ENCODE measurements at places on chromosomes 12 and 14. TPM values are rescaled to one million over a fixed set of nuclear protein-coding genes. Genes with fewer than 3 reads are reported as not detected.

DNA sequence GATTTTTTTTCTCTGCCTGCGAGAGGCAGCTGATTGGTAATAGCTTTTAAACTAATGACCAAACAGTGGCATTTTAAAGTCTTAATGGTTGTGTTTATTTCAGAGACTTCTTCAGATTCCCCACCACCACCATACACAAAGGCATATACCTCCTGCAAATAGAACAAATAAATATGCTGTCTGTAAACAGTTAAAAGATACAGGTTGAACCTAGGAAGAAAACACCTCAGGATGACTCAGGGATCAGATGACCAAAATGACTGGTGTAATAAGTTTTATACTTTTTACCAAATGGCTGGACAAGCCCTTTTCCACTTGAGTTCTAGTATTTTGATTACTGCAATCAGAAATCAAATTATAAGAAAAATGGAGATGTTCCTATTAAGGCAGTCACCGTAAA is 364.1 kb downstream of the PAWR start:
- no peak overlapping the region for H3K27ac ChIP-seq
- H3K4me3 ChIP-seq = no peak overlapping the region
- H3K36me3 ChIP-seq = no peaks in the 10 kb centered on the region
- H3K27me3 ChIP-seq = no peaks in the 10 kb centered on the region
- H3K4me1 ChIP-seq = no peaks in the 10 kb centered on the region

- no peak overlapping the region for H3K4me3 ChIP-seq
- H3K36me3 ChIP-seq = no peaks in the 10 kb centered on the region
- no peak overlapping the region for H3K27ac ChIP-seq
- H3K27me3 ChIP-seq = no peaks in the 10 kb centered on the region
- no peak for DNase-seq
- H3K4me1 ChIP-seq = peaks cover 33% of the 10 kb centered on the region
These were observed 41.7 kb upstream of the RAP1B start for GRCh38 chr12:68568922-68569569.

DNA sequence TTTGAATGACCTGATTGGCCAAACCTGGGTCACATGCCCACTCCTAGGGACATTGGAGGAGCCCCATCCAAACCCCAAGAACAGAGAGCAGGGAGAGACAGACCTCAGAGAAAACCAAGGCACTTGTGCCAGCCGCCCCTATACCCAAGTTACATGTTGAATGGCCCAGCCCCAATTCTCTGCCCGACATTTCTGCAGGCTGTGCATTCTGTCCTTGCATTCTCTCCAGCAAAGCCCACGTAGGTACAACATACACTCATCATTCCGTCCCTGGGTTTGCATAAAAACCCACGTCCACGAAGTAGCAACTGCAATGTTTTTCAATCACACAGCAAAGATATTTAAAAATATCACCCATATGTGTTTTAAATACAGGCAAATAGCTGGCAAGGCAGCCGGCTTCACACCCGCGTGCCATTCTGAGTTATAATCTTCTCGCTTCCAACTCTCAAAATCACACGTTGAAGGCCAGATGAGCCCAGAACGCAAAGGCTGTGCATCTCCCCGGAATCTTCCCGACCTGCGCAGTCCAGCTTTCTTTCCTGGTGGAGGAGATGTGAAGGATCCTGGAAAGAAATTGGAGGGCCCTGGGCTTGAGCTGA is 91.7 kb upstream of the MYL2 start:
- H3K36me3 ChIP-seq = no peaks in the 10 kb centered on the region
- no peaks in the 10 kb centered on the region for H3K4me1 ChIP-seq
- no peak overlapping the region for H3K27ac ChIP-seq
- H3K4me3 ChIP-seq = no peak overlapping the region
- H3K27me3 ChIP-seq = peaks cover 10% of the 10 kb centered on the region

DNA sequence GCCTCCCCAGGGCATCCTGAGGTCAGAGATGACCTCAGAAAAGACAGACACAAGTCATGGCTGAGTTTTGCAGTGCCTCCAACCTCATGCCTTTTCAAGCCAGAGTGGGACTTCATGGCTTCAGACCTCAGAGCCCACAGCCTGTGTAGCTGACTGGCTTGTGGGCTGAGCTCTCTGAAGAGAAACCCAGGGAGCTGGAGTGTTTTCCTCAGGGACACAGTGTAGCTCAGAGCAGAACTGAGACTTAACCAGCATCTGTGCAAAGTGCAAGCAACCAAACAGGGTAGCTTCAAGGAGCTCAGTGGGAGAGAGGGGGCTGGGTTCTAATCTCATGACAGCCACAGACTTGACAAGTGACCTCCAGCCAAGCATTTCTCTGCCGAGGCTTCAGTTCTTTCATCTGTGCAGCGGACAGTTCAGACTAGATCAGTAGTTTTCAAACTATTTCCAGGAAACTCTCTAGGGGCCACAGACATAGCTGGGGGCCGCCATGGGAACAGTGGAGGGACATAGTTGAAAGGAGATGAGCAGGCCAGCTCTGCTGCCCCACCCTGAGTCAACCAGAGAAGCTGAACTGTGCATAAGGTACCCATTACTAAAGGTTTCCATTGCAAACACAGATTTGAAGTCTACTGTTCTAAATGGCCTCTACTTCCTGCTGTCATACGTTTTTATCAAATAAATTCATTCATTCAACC is 80.0 kb downstream of the LGMN start:
- no peaks in the 10 kb centered on the region for H3K27me3 ChIP-seq
- H3K4me3 ChIP-seq = no peak overlapping the region
- H3K27ac ChIP-seq = peak overlapping the region; percentile 79
- DNase-seq = no peak

GRCh38 chr12:65500091-65500900 is 221.8 kb downstream of the MSRB3 start:
- H3K36me3 ChIP-seq = no peaks in the 10 kb centered on the region
- DNase-seq = no peak
- peaks cover 7% of the 10 kb centered on the region for H3K27me3 ChIP-seq
- no peak overlapping the region for H3K27ac ChIP-seq
- H3K4me3 ChIP-seq = no peak overlapping the region
- H3K4me1 ChIP-seq = no peaks in the 10 kb centered on the region

DNA sequence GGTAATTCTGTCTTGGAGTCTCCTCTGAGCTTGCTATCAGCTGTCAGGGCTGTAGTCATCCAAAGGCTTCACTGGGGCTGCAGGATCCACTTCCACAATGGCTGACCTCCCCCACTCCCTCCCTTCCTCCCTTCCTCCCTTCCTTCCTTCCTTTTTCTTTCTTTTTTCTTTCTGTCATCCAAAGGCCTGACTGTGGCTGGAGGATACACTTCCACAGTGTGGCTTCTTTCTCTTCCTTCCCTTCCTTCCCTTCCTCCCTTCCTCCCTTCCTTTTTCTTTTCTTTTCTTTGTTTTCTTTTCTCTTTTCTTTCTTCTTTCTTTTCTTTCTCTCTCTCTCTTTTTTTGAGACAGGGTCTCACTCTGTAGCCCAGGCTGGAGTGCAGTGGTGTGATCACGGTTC is 30.6 kb downstream of the ARF6 start:
- no peaks in the 10 kb centered on the region for H3K27me3 ChIP-seq
- DNase-seq = no peak
- H3K27ac ChIP-seq = no peak overlapping the region
- no peaks in the 10 kb centered on the region for H3K36me3 ChIP-seq
- H3K4me1 ChIP-seq = peaks cover 17% of the 10 kb centered on the region
- H3K4me3 ChIP-seq = no peak overlapping the region

DNA sequence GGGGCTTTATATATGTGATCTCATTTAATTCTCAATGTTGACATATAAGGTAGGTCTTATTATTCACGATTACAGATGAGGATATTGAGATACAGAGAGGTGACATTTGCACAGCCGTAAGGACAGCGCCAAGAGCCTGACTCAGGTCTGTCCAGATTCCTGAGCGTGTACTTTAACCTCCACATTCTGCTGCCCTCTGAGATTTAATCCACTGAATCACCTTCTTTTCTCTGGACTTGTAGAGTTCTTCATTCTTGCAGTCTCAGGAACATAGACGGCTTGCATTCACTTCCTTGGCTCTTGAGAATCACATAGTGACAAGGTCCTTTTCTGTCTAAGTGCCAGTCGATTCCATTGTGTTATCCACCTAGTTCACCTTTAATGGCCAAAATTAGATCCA is 141.0 kb upstream of the ARHGAP5 start:
- H3K27ac ChIP-seq = no peak overlapping the region
- no peak for DNase-seq
- no peak overlapping the region for H3K4me3 ChIP-seq
- no peaks in the 10 kb centered on the region for H3K27me3 ChIP-seq
- H3K4me1 ChIP-seq = peaks cover 20% of the 10 kb centered on the region

- H3K4me3 ChIP-seq = no peak overlapping the region
- H3K4me1 ChIP-seq = no peaks in the 10 kb centered on the region
- no peak for DNase-seq
- H3K27me3 ChIP-seq = no peaks in the 10 kb centered on the region
- H3K36me3 ChIP-seq = peaks cover 1% of the 10 kb centered on the region
- H3K27ac ChIP-seq = no peak overlapping the region
These were observed 293.6 kb downstream of the AKAP6 start for GRCh38 chr14:32622742-32623141.

Gene FKBP4
- total RNA-seq = 139 TPM

Gene DUSP16
- total RNA-seq = 45.7 TPM

- peak overlapping the region; percentile 41 for H3K27ac ChIP-seq
- H3K27me3 ChIP-seq = no peaks in the 10 kb centered on the region
- no peaks in the 10 kb centered on the region for H3K36me3 ChIP-seq
These were observed 2.2 kb upstream of the ATXN3 start for GRCh38 chr14:92108345-92109254.

Gene FAM181A
- total RNA-seq = not detected

DNA sequence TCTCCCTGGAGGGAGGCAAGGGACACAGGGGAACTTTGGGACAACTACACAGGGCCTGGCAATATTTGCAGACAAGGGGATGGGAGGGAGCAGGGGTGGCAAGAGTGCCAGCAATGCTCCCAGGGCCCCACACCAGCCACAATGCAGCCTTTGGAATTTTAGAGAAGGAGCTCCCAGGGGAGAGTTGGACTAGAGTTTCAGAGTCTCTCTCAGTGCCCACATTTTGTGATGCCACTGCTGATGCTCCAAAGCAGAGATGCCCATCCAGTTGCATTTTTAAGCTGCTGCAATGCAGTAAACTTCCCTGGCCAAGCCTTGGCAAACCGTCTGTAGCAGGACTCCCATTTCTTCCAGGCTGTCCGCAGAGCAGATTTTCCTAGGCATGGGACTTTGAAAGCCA is 98.9 kb downstream of the ZFP36L1 start:
- H3K4me3 ChIP-seq = no peak overlapping the region
- H3K27me3 ChIP-seq = no peaks in the 10 kb centered on the region
- no peaks in the 10 kb centered on the region for H3K36me3 ChIP-seq
- peaks cover 7% of the 10 kb centered on the region for H3K4me1 ChIP-seq
- no peak for DNase-seq

DNA sequence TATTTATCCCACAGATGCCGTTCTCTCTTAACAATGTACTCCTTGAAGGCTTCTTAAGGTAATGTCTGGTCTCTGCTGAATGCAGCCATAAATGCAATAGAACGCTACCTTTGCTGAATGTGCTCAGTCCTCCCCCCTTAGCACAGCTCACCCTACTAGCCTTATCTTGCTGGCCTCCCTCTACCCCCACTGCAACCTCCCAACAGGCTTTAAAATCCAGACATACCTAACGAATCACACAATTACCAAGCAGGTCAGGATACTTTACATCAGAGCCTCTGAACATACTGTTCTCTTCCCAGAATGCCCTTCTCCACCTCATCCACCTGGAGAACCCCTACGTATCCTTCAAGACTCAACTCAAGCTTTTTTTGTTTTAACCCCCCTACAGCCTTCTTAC is 51.0 kb upstream of the CRADD start:
- H3K4me3 ChIP-seq = no peak overlapping the region
- H3K4me1 ChIP-seq = peaks cover 7% of the 10 kb centered on the region
- H3K27ac ChIP-seq = no peak overlapping the region
- DNase-seq = no peak

Gene DAAM1
- total RNA-seq = 7.6 TPM

Gene ACYP1
- 46.3 TPM for total RNA-seq

Gene MYF5
- total RNA-seq = not detected

Gene IQSEC3
- 0.86 TPM for total RNA-seq
